ENCODE measurements at places on chromosomes 2 and 18.

DNA sequence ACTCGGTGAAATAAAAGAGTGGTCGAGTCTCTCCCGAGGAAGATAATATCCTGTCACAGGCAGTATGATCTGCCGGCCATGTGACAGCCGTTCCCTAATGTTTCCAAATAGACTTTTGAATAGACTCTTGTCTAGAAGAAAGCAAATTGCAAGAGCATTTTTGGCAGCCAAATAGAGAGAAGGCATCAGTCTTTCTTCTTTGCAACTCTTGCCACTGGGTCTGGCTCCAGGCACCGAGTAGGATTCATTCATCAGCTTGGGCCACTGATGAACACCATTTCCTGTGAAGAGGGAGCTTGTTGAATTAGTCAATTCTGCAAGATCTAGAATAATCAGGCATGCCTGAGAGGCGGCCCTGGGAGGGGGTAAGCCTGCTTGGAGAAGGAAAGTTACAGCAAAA, 165.6 kb downstream of the KLHL29 start:
- DNase-seq = no peak

DNA sequence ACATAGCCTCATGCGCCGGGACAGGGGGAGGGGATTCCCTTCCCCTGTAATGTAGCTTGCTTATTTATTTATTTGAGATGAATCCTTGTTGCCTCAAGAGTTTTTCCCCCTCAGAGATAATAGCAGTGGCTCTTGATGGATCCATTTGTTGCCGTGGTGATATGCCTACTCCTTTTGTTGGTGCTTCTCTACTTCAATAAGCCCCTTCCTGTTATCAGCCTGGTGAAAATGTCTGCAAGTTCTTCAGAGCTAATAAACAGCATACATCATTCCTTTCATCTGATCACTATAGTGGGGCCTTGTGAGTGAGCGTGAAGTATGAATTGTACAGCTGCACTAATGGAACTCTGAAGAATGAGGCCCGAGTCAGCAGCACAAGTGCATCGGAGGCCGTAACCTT, 19.4 kb downstream of the FZD5 start:
- no peak for DNase-seq

DNA sequence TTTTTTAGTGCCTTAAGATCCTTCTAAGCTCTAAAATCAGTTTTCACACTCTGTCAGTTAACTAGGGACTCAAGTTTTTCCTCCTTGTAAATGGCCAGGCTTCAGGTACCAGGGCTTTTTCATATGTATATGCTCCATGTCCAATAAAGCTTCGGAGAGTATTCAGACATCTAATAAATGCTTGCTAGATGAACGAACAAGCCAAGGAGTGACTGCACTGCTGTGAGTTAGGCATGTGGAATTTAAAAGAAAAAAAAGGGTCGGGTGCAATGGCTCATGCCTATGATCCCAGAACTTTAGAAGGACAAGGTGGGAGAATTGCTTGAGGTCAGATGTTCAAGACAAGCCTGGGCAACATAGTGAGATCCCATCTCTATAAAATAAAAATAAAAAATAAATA, 81.9 kb downstream of the CDH2 start:
- no peak for DNase-seq

GRCh38 chr2:61670591-61671501, 132.7 kb upstream of the XPO1 start:
- peak; percentile 66 for DNase-seq

DNA sequence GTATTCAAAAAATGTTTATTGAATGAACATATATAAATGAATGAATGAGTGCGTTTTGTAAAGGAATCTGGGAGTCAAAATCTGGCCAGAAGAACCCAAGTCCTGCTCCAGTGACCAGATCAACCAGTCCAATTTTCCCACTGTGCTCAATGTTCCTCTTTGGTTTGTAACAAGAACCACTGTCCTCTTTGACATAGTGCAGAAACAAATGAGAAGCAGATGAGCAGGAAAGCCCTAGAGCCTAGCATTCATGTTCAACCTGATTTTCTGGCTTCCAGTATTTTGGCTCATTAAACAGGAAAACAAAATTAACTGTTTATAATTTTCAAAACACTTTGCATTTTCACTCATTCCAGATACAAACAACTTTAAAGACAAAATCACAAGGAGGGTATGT, 23.2 kb downstream of the FAM124B start:
- no peak for DNase-seq

GRCh38 chr2:74072565-74072964, 75.1 kb downstream of the BOLA3 start:
- no peak for DNase-seq

- no peak for DNase-seq
These were observed 1.8 kb upstream of the WIPF1 start for GRCh38 chr2:174599310-174599921.

DNA sequence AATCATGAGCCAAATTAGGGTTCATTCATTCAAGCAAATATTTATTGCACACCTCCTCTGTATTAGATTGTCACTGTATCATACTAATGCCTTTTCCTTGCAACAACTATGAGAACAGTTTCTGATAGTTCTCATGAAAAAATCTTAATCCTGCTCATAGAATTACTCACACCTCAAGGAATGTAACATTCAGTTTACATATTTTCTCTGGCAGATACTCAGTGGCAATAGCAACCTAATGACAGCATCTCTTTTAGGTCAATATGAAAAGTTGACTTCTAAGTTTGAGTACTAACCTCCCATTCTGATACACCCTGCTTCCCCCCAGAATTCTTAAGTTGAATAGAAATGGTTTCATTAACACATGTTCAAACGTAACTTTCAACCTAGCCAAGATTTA, 132.0 kb downstream of the VWC2L start:
- no peak for DNase-seq

DNA sequence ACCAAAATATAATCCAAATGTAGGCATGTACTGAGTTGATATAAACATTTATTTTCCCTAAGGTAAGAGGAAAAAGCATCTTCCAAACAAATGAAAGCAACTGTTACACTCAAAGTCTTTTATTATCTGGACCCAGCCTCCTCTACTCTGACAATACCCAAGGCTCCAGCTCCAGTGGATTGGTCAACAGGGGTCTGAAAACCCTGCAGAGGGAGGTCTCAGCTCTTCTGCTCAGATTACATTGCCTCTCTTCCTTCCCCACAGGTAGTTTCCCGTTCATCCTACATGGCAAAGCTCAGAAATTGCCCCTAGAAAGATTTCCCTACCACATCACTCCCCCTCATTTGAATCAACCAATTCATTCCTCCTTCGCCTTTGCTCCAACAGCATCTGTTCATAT, 457.0 kb downstream of the METTL4 start:
- no peak for DNase-seq

- DNase-seq = no peak
These were observed 251.2 kb upstream of the RBBP8 start for GRCh38 chr18:22681908-22682307.

- no peak for DNase-seq
These were observed 11.5 kb downstream of the ASAP2 start for GRCh38 chr2:9217838-9218770.

- DNase-seq = no peak
These were observed 1109.2 kb downstream of the LRP1B start for GRCh38 chr2:141021611-141022010.

DNA sequence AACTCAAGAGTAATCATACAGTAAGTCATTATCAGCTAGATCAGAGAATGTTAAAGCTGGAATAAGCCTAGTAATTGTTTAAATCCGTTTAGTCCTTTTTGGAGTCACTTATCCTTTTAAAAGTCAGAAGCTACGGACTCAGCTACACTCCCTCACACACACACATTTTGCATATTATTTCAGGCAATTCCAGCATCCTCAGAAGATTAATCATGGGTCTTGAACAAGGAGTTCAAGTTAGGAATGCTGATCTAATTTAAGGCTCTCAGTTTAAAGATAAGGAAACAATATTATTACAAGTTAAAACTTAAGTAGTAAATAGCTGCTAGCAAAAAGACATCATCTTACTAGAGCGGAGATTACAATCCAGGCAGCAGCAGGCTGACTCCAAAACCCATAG, 74.3 kb downstream of the GTF3C3 start:
- DNase-seq = no peak

DNA sequence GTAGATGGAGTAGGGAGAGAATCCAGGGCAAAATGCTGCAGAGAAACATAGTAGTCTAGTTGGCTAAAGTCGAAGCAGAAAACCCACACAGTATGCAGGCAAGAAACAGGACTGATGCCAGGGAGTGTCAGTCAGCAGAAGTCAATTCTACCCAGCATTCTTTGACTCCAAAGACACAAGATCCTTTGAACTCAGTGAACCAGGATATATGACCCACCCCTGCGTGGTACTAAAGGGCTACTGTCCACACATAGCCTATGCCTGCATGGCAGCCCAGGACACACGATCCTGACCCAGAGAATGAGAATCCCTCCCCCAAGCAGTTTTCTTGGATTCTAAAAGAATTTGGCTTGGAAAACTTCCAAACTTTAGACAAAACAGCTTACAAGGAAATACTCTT, 42.5 kb downstream of the ALK start:
- DNase-seq = no peak

GRCh38 chr2:11562011-11562410, 28.2 kb downstream of the GREB1 start:
- DNase-seq = no peak

GRCh38 chr2:7618031-7618430, 700.8 kb downstream of the RNF144A start:
- no peak for DNase-seq

DNA sequence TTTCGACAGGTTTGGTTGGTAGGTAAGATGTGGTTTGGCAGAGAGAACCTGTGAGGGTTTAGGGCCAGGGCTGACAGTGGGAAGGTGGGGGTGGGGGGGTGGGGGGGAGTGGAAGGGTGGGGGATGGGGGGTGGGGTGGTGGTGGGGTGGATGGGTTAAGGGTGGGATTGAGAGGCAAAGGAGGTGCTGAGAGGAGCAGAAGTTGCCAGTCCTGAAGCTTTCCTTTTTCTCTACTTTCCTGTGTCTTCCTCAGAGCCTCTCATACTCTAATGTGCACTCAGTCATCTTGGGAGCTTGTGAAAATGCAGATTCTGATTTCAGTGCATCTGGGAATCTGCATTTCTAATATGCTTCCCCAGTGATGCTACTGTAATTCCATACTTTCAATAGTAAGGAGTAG, 21.0 kb downstream of the MAP4K4 start:
- no peak for DNase-seq

DNA sequence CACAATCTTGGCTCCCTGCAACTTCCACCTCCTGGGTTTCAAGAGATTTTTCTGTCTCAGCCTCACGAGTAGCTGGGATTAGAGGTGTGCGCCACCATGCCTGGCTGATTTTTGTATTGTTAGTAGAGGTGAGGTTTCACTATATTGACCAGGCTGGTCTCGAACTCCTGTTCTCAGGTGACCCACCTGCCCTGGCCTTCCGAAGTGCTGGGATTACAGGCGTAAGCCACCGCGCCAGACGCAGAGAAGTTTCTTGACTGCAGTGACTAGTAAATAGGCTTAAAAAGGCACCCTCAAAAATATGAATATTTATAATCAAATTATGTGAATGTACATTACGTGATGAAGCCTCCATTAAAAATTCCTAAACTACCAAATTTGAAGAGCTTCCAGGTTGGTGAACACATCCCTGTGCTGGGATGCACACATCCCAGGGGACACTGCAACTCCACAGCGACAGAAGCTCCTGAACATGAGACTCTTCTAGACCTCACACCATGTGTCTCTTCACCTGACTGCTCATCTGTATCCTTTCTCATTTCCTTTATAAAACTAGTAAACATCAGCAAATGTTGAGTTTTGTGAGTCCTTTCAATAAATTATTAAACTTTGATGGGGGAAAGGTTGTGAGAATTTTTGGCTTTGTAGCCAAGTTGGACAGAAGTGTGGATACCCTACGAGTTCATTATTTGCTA, 203.3 kb upstream of the SPOPL start:
- DNase-seq = no peak

DNA sequence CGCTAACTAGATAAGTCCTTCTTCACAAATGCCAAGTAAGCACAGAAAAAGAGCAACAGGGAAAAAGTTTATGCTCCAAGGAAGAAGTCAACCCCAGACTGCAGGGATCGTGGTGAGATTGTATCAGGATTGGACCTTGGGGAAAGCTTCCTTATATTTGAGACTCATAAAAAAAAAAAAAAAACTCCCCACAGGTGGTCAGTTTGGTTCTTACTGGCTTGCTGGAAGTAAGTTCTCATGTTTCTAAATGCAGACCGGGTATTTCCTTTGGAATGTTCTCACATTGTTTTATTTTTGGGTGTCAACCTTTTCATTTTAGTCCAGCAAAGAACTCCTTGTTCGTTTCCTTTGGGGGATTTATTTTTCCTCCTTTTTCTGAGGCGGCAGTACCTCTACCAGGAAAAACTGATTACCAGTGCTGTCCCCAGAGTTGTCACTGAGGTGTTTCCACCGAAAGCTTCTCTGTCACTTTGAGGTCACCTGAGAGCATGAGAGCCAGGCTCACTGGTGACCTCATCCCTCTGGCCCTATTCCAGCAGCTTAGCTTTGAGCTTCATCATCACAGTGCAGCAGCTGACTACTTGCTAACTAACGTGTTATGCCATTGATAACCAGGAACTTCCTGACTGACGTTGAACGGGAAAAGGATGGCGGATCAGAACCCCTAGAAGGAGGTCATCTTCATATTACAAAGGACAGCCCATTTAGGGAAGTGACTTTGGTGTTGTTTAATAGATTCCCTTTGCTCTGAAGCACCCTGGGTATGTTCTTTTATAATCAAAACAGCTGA, 16.8 kb upstream of the ATP8B1 start:
- DNase-seq = peak; percentile 61

DNA sequence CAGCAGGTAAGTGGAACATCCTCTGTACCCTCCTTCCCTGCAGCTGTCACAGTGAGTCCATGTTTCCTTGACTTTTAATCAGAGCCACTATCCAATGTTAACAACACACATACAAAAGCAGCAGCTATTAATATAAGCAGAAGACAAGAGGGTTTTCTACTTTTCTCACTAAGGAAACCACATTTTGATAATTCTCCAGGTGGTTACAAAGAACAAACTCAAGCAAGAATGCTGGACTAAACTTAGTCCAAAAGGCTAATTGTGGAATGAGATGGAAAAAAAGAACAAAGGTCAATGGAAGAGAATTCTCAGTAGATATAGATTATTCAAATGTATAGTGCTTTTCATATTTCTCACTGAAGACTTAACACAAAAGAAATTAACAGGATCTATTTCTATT, 176.9 kb upstream of the SLC39A10 start:
- DNase-seq = no peak

- DNase-seq = no peak
These were observed 357.1 kb upstream of the TNP1 start for GRCh38 chr2:217216982-217217381.

- DNase-seq = no peak
These were observed 32.8 kb downstream of the SRBD1 start for GRCh38 chr2:45578056-45578843.

GRCh38 chr2:219658874-219659273, 31.4 kb downstream of the SLC4A3 start:
- DNase-seq = no peak

- no peak for DNase-seq
These were observed 92.9 kb downstream of the COL5A2 start for GRCh38 chr2:189086710-189087109.

- DNase-seq = peak; percentile 38
These were observed 38.4 kb downstream of the SPC25 start for GRCh38 chr2:168851674-168852320.

Measured in Right ventricle myocardium superior (tissue), 1 donor.